RWPE2 (cell line): ENCODE measurements at places on chromosomes 16 and 17.

DNA sequence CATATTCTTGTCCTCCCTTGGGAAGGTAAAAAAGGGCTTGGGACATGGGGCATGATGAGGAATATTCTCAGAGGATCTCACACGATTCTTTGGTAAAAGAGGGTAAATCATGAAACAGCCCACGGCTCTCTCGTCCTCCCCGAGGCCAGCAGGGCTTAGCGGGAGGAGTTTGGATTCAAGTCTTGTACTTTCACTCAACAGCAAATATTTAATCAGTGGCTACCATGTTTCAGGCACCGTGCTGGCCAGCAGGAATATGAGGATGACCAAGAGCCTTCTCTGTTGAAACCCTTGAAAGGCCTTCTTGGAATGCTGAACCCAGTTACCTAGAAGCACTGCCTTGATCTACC, 8.8 kb downstream of the MAP3K14 start:
- no peak for DNase-seq

DNA sequence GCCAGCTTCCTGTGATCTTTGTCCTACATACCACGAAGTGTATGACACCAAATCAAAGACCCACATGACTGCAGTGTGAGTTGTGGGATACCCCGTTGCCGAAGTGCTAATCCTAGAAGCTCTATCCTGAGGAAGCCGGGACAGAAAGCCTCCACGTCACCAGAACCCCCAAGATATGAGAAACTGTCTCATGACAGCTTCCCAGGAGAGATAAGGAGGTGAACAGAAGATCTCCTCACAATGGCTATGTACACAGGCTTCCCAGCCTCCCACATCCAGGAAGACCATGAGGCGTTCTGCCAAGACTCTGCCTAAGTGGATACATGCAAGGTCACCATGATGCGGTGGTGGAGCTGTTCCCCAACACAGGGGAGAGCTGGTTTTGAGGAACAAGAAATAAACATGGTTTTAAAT, 37.1 kb downstream of the TRIM25 start:
- no peak for DNase-seq

DNA sequence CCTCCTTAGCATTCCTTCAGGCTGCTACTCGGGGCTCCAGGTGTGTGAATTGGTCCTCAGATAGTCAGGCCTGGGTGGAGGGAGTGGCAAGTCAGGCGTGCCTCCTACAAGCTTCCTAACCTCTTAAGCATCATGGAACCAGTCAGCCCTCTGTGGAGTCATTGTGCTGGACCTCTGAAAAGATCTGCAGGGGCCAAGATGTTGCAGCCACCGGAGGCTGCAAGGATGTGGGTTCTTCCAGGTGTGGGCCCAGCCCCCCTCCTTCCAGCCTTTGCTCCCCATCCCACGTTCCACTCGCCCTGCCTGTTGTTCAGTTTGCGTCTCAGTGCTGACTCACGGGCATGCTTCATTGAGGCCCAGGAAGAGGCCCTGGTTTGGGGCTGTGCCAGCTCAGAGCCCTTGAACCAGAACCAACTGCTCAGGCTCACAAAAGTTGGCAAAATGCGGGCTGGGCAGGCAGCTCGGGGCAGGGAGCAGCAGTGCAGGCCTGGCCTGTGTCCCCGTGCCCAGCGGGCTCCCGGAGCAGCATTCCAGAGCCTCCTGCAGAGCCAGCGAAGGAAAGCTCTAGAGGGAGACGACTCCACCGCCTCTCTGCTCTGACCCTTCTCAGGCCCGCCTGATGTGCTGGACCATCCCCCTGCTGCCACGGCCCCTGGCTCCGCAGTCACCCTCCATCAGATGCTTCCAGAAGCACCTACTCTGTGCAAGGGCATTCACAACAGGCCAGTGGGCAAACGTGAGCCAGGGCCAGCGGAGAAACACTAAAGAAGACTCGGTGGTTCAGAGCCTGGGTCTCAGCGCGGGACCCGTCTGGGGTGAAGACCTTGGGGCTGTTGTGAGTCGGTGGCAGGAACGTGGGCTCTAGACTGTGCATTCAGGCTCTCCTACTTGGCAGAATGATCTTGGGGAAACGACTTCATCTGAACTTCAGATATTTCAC, 7.5 kb downstream of the LDHD start:
- peak; percentile 99 for DNase-seq

GRCh38 chr16:1650131-1650530, 27.9 kb upstream of the JPT2 start:
- no peak for DNase-seq

GRCh38 chr17:42917236-42917603, 16.6 kb downstream of the G6PC1 start:
- no peak for DNase-seq

DNA sequence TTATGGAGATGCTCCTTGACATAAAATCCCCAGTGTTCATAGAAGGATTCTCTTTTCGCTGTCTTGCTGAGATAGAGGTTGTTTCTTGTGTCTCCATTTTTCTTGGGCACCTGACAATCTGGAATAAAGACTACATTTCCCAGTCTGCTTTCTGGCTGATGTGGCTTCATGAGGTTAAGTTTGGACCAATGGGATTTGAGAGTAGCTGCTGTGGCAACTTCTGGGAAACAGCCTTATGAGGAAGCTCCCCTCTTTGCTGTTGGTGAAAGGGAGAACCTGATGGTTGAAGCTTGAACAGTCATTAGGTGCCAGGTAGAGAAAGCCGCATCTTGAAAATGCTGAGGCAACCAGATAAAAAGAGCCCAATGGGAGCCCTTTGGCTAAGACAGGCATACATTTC, 24.4 kb downstream of the HS3ST4 start:
- no peak for DNase-seq

- no peak for DNase-seq
These were observed 101.7 kb downstream of the RPTOR start for GRCh38 chr17:80646328-80646727.
